ENCODE measurements at places on chromosomes 6 and 20. TPM values are rescaled to one million over a fixed set of nuclear protein-coding genes. Genes with fewer than 3 reads are reported as not detected.

Gene LPA
- 0.15 TPM for total RNA-seq

Gene OXT
- total RNA-seq = not detected

Gene SLC32A1
- not detected for total RNA-seq

Gene HLA-DRA
- total RNA-seq = 185 TPM

Gene MRPL14
- 72.0 TPM for total RNA-seq

Gene SLPI
- total RNA-seq = 109 TPM

Gene SPTLC3
- total RNA-seq = 7.0 TPM

Gene MOCS1
- 15.7 TPM for total RNA-seq
